ENCODE measurements at places on chromosomes 7 and 10. TPM values are rescaled to one million over a fixed set of nuclear protein-coding genes. Genes with fewer than 3 reads are reported as not detected.
A peak's percentile ranks its signal among the peaks of the same experiment; 100 is the strongest.

MMD2 gene
- not detected for total RNA-seq

SLC35B4 gene
- total RNA-seq: 18.4 TPM

CALCR gene
- 0.52 TPM for total RNA-seq

BICC1 gene
- 14.3 TPM for total RNA-seq

CDC14C gene
- total RNA-seq: not detected

GOLGA7B gene
- total RNA-seq: 0.42 TPM

LOXL4 gene
- 2.9 TPM for total RNA-seq

BTBD16 gene
- 0.11 TPM for total RNA-seq

DNA sequence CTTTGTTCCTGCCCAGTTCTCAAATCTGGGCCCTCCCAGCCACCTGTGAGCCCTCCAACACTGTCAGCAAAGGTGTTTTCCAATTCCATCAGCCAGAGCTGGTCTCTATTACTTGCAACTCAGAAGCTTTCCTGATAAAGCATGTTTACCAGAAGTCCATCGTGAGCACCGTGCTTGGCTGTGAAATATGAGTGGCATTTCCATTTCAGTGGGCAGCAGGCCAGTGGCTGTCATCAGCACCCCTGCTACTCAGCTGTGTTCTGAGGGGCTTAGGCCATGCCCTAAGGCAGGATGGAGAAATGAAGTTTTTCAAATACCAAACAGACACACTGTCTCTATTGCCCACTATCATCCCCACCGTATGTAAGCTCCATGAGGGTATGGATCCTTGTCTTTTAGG, 12.7 kb upstream of the BNIP3 start:
- no peak overlapping the region for H3K4me3 ChIP-seq
- no peaks in the 10 kb centered on the region for H3K36me3 ChIP-seq
- H3K27ac ChIP-seq: no peak overlapping the region
- no peaks in the 10 kb centered on the region for H3K27me3 ChIP-seq
- DNase-seq: no peak

- no peaks in the 10 kb centered on the region for H3K4me1 ChIP-seq
- no peaks in the 10 kb centered on the region for H3K36me3 ChIP-seq
- no peak for DNase-seq
- no peak overlapping the region for H3K4me3 ChIP-seq
- no peak overlapping the region for H3K27ac ChIP-seq
Measured at GRCh38 chr10:117792214-117792613, 249.7 kb downstream of the EMX2 start.

GRCh38 chr10:10293481-10293951, 724.2 kb upstream of the CELF2 start:
- no peaks in the 10 kb centered on the region for H3K36me3 ChIP-seq
- H3K27ac ChIP-seq: no peak overlapping the region
- no peak overlapping the region for H3K4me3 ChIP-seq
- H3K4me1 ChIP-seq: no peaks in the 10 kb centered on the region

- peak overlapping the region; percentile 98 for H3K27ac ChIP-seq
- peak overlapping the region; percentile 98 for H3K4me3 ChIP-seq
- peaks cover 45% of the 10 kb centered on the region for H3K4me1 ChIP-seq
- DNase-seq: no peak
Measured at GRCh38 chr7:17939211-17939605, 1.1 kb downstream of the SNX13 start.

DNA sequence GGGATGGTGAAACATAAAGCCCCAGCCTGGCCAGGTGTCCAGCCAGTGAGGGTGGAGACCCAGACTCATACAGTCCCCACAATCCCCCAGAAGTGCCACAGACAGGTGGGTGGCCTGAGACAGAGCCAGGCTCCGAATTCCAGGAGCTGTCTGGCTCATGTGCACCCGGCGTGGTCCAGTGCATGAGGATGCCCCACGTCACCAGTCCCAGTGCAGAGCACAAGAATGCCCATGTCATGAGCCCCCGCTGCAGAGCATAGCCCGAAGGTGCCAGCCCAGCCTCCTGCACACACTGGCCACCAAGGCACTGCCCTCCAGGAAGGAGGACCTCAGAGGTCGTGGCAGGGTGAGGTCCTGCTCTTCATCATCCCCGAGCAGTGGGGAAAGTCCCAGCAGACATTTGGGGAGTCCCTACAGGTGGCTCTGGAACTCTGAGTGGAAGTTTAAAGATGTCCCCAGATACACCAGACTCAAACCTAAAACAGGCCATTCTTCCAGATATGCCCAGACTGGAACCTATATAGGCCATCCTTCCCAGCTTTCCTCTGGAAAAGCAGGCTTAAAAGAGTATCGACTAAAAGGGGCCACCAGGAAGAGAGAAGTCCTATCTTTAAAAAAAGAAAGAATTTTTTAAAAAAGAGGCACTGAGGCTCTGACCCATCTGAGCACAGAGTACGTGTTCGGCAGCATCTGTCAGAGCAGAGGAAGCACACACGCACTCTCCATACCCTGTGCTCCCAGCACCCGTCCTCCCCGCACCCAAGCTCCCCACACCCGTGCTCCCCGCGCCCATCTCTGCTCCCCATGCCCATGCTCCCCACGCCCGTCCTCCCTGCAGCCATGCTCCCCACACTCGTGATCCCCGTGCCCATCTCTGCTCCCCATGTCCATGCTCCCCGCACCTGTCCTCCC, 11.5 kb downstream of the DIP2C start:
- no peak for DNase-seq
- H3K4me3 ChIP-seq: no peak overlapping the region
- H3K27me3 ChIP-seq: no peaks in the 10 kb centered on the region
- no peaks in the 10 kb centered on the region for H3K36me3 ChIP-seq
- peaks cover under 1% of the 10 kb centered on the region for H3K4me1 ChIP-seq

- H3K27ac ChIP-seq: no peak overlapping the region
- H3K36me3 ChIP-seq: no peaks in the 10 kb centered on the region
- no peak overlapping the region for H3K4me3 ChIP-seq
- H3K4me1 ChIP-seq: no peaks in the 10 kb centered on the region
- DNase-seq: no peak
Measured at GRCh38 chr10:131561897-131562296, 250.4 kb upstream of the TCERG1L start.

DNA sequence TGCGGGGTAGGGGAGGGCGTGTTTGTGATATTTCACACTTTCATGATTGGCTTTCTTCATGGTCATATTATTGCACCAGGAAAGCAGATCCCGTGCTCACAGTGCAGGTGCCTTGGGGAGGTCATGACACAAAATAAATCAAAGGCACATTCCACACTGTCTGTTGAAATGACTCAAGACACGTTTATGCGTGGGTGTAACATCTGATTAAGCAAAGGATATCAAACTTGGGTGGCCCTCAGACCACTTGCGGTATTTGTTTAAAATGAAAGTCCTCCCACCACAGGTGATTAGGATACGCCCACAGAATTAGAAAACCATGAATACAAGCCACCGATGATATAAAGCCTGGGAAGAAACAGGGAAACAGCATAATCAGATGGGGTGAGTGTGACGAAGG, 51.1 kb downstream of the SVIL start:
- no peak for DNase-seq
- H3K4me1 ChIP-seq: peaks cover 12% of the 10 kb centered on the region
- H3K27ac ChIP-seq: no peak overlapping the region
- no peak overlapping the region for H3K4me3 ChIP-seq
- H3K27me3 ChIP-seq: no peaks in the 10 kb centered on the region
- H3K36me3 ChIP-seq: no peaks in the 10 kb centered on the region

DNA sequence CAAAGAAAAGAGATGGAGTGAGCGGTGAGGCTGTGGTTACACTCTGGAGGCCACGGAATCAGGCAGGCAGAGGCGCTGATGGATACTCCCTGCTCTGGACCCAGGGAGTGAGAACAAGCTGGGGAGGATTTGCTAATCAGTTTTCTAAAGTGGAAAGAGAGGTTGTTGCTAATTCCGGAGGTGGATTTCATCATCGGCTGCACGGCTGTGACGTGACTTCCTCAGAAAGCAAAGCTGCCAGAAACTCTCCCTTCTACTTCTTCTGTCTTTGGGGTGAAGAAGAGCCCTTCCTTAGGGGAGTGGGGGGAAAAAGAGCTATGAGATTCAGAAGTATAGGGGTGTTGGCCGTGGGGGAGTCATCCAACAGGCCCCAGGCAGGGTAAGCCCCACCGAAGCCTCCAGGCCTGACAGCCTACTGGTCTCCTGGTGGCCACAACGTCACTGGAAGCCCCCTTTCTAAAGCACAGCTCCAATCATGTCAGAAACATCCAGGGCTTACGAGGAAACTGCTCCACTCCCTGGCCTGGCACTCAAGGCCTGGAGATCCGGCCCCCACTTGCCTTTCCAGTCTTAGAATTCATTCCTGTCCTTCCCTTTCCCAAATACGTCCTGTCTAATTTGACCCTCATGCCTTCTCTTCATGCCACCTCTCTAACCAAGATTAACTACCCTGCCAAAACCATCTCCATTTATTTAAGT, 114.5 kb downstream of the HIP1 start:
- no peaks in the 10 kb centered on the region for H3K27me3 ChIP-seq
- peaks cover 7% of the 10 kb centered on the region for H3K4me1 ChIP-seq
- DNase-seq: peak; percentile 71

DNA sequence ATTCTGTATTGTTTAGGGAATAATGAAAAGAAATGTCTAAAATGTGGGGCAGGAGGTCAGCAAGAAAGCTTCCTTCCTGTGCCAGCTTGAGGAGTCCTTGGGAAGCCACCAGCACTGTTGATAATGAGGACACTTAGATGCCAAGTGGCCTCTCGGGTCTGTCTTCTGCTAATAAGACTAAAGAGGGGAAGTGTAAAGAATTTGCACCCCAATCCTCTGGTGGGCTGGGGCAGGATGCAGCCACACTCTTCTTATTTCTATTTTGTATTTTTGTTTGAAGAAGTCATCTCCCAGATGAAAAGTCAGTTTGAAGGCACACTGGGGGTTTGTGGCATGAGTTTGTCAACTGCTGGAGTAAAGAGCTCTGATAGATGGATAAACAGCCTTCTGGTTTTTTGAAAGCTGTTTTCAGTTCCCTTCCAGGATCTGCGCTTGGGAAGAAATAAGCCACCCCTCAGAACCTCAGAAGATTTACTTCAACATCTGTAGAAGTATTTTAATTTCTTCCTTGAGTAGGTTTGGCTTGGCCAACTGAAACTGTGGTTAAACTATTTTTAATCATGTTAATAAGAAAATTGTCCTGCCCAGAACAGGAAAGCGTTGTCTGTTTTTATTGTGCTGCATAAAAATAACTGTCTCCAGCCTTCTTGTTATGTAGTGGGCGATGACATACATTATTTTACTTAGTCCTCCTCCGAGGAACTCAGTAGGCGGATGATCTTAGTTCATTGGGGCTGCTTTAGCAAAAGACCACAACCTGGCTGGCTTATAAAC, 128.8 kb upstream of the GPR26 start:
- H3K36me3 ChIP-seq: no peaks in the 10 kb centered on the region
- no peaks in the 10 kb centered on the region for H3K27me3 ChIP-seq
- DNase-seq: no peak
- no peak overlapping the region for H3K27ac ChIP-seq
- H3K4me1 ChIP-seq: no peaks in the 10 kb centered on the region

GRCh38 chr10:133096616-133097269, 9.0 kb downstream of the ADGRA1 start:
- no peaks in the 10 kb centered on the region for H3K36me3 ChIP-seq
- H3K4me3 ChIP-seq: no peak overlapping the region
- DNase-seq: no peak
- H3K27me3 ChIP-seq: peaks cover 31% of the 10 kb centered on the region
- H3K4me1 ChIP-seq: no peaks in the 10 kb centered on the region

GRCh38 chr10:112389271-112389822, 15.4 kb downstream of the ACSL5 start:
- peak overlapping the region; percentile 54 for H3K27ac ChIP-seq
- no peaks in the 10 kb centered on the region for H3K27me3 ChIP-seq
- no peaks in the 10 kb centered on the region for H3K36me3 ChIP-seq
- no peak for DNase-seq
- no peaks in the 10 kb centered on the region for H3K4me1 ChIP-seq

GRCh38 chr10:128855618-128856428, 611.2 kb upstream of the MGMT start:
- H3K4me3 ChIP-seq: no peak overlapping the region
- H3K27me3 ChIP-seq: no peaks in the 10 kb centered on the region
- no peak for DNase-seq
- H3K36me3 ChIP-seq: no peaks in the 10 kb centered on the region
- no peaks in the 10 kb centered on the region for H3K4me1 ChIP-seq

- H3K4me1 ChIP-seq: no peaks in the 10 kb centered on the region
- no peak for DNase-seq
- H3K36me3 ChIP-seq: no peaks in the 10 kb centered on the region
- no peak overlapping the region for H3K4me3 ChIP-seq
- no peak overlapping the region for H3K27ac ChIP-seq
- no peaks in the 10 kb centered on the region for H3K27me3 ChIP-seq
Measured at GRCh38 chr10:20888620-20889330, 8.3 kb downstream of the NEBL start.

GRCh38 chr7:101586078-101586905, 42.8 kb downstream of the MYL10 start:
- no peaks in the 10 kb centered on the region for H3K27me3 ChIP-seq
- H3K27ac ChIP-seq: no peak overlapping the region
- H3K36me3 ChIP-seq: no peaks in the 10 kb centered on the region
- H3K4me3 ChIP-seq: no peak overlapping the region

DNA sequence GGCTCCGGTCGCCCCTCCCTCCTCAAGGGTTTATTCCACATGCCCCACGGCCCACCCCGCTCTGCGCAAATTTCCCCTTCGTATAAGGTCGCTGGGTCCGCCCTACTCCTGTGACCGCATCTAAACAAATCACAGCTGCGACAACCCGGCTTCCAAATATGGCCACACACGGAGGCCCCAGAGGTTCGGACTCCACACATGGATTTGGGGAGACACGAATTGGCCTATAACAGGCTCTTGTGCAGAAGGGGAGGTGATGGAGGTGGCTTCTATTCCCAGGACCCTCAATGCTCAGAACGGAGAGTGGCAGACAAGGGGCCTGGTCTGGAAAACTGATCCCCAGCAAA, 90.1 kb downstream of the FOXL3 start:
- H3K36me3 ChIP-seq: no peaks in the 10 kb centered on the region
- no peak overlapping the region for H3K27ac ChIP-seq
- H3K4me3 ChIP-seq: no peak overlapping the region
- H3K4me1 ChIP-seq: no peaks in the 10 kb centered on the region
- peaks cover 32% of the 10 kb centered on the region for H3K27me3 ChIP-seq
- no peak for DNase-seq
